Stimulated activated effector memory CD8-positive, alpha-beta T cell treated with anti-CD3 and anti-CD28 coated beads, Interleukin-12 subunit alpha, Interleukin-12 subunit beta, amount 100 ng/mL, for 72 hours (primary cell): ENCODE measurements at places on chromosomes 5 and 9.

DNA sequence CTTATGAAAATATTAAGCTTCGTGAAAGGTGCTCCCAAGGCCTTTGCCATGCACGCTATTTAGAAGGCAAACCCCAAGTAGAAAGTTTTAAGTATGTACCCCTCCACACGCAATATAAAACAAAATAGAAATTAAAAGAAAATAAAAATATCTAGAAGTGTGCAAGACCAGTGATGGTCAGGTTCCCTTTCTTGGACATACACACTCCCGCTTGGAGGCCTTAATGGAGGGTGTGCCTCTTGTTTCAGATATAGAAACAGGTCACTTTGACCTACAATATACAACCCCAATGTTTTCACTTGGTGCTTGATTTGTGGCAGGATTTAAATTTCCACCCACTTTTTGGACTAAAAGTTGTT lies 127.4 kb upstream of the STC2 start:
- DNase-seq: no peak

DNA sequence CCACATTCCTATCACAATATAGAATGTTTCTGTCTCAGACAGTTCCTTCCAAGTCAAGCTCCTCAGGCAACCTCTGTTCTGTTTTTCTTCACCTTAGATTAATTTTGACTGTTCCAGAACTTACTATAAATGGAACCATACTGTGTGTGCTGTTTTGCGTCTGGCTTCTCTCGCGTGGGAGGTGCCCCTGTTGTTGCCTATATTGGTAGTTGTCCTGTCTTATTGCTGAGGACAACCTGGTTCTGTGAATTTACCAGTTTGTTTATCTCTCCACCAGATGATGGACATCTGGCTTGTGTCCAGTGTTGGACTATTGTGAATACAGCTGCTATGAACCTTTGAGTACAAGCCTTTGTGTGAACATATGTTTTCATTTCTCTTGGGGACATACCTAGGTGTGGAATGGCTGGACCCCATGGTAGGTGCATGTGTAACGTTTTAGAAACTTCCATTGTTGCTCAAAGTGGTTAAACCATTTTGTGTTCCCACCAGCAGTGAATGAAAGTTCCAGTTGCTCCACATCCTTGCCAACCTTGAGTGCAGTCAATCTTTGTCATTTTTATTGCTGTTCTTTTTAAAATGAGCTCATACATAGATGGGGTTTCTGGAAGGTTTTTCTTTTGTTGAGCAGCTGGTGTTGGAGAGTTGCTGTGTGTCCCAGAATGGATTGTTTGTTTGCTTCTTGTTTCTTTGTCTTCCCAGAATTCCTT lies 18.1 kb downstream of the HMCN2 start:
- DNase-seq: no peak

DNA sequence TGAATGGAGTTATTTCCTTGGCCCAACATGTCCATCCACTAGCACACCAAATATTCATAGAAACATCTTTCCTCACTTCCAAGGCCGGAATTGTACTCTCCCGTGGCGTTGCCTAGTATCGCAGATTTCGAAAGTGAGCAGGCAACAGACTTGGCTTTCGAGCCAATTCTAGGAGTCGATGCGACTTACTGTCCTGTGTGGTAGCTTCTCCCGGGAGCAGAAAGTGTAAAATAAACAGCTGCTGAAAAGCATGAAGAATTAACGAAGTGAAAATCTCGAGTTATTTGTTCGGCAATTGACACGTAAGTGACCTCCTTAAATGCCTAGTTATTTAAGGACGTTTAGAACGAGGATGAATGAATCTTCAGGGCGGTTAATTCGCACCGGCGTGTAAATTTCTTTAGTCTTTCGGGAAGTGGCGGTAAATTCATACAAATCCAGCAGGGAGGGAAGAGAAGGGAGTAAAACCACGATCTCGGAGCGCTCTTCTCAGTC lies 449 bp upstream of the PCSK5 start:
- DNase-seq: no peak

- no peak for DNase-seq
Measured at GRCh38 chr5:36613771-36614656, 7.6 kb downstream of the SLC1A3 start.

DNA sequence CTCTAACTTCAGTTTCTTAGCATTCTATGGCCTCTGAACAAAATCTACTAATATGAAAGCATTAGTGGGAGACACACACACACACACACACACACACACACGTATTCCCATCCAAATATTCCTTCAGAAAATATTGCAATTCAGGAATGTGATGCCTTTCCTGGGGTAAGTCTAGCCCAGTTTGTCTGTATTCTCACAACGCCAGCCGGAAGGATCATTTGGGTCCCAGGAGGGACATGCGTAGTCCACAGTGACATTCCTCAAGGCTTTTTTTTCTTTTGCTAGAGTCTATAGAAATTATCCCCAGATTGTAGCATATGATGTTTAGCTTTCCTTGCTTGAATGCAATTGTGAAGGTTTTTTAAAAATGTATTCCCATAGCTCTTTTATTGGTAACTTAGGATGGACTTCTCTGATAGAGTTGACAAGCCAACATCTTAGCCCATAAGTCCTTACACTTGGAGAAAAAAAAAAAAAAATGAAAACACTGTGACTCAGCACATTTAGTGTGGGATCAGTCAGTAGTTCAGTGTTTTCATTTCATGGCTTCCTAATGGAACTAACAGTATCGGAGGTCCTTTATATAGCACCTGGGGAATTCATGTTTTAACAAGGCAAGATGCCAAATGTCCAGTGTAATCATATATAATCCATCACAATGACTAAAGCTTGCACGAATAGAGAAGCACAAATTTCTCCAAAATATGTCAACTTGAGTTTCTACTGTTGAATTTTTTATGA lies 316.5 kb downstream of the DIRAS2 start:
- DNase-seq: no peak

GRCh38 chr5:165328846-165329245 lies 1823.4 kb downstream of the MAT2B start:
- no peak for DNase-seq

- DNase-seq: no peak
Measured at GRCh38 chr9:98750364-98751060, 41.8 kb upstream of the GABBR2 start.

GRCh38 chr9:127917603-127918002 lies 762 bp upstream of the ST6GALNAC4 start:
- no peak for DNase-seq

GRCh38 chr5:113002423-113002822 lies 25.8 kb downstream of the DCP2 start:
- no peak for DNase-seq

GRCh38 chr5:133247151-133247709 lies 195.4 kb downstream of the HSPA4 start:
- no peak for DNase-seq

DNA sequence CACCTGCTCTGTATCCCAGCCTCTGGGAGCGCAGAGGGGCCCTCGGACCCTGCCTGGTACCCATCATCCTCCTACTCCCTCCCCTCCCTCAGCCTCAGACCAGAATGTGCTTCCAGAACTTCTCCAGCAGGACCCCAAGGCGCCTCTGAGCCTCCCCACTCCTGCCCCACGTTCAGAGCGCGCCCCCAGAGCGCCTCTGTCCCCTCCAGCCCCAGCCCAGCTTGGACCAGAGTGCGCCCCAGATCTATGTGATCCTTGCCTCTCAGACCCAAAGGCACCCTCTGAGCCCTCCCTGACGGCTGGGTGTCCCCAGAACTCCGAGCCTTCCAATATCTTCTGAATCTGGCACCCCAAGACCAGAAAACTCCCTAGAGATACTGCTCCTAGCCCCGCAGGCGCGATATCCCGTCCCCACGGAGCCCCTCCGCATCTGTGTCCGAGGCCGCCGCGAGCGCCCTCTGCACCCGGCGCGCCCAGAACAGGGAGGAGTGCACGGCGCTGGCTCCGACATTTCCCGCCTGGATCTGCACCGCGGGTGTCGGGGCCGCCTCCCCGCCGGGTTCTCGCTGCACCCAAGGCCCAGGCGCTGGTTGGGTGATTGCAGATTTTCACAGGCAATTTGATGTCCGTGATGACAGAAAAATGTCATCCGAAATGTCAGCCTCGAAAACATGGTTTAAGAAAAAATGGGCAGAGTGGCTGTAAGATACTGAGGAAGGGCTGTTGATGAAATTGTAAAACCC lies 522 bp downstream of the BHMT start:
- DNase-seq: no peak

DNA sequence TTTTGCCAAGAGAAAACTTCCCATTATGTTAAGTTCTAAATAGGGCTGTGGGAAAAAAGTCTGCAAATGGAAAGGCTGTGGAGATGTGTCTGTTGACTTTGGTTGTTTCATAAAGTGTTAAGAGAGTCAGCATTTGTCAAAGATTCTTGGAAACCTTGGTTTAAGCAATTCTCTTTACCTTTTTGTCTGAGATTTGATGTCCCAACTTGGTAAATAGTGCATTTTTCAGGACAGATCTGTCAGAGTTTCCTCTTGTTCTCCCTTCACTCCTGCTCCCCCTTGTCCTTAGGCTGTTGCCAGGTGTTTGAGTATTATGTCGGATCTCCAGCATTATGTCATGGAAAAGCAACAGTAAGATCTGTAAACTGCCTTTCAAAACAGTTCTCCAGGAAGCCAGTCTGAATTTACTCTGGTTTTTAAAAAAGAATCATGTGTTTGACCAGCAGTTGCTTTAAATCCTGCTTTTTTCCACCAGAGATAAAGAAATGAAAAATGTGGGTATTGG lies 79.1 kb upstream of the ADAMTSL1 start:
- DNase-seq: no peak

DNA sequence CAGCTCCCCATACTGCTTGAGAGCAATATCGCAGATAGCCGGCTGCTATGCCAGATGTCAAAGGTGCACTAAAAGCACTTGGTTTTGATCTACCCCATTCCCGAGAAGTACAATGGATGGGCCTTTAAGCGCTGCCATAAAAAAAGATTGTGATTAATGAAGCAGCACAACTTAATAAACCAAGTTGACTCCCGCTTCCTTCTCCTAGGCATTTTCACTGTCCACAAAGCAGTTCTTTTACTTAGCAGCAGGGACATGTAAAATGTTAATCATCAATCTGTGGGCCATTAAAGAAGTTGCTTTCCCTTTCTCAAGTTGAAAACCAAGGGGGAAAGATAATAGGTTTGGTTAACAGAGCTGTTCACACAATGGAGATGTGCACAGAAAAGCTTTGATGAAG lies 176.4 kb downstream of the TRPM6 start:
- DNase-seq: no peak

- no peak for DNase-seq
Measured at GRCh38 chr5:21154526-21154925, 1166.5 kb upstream of the CDH18 start.

DNA sequence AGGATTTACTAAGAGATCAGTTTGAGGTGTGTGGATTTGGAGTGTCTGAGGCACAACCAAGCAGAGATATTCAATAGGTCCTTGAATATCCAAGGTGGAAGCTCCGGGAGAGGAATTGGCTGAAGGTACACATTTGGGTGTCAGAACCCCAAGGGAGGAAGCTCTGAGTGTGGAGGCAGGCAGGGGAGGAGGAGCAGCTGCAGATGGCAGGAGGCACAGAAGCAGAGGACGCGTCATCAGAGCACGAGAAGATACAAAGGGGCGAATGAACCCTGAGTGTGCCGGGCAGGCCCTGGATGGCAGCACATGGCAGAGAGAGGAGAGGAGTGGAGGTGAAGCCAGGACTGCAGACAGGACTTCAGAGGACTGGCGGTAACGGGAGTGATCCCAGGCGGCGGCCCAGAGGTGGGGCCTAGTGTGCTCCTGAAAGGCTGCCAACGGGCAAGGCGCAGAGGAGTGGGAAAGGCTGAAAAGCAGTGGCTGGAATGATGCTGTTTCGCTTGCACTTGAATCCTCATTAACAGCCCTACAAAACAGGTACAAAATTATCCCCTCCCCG lies 179.8 kb downstream of the FANCC start:
- no peak for DNase-seq

- DNase-seq: no peak
Measured at GRCh38 chr5:14672484-14673394, 8.2 kb downstream of the OTULIN start.

GRCh38 chr9:123033864-123034601 lies 566 bp downstream of the GPR21 start:
- DNase-seq: no peak

- no peak for DNase-seq
Measured at GRCh38 chr5:148509893-148510292, 126.1 kb downstream of the FBXO38 start.

DNA sequence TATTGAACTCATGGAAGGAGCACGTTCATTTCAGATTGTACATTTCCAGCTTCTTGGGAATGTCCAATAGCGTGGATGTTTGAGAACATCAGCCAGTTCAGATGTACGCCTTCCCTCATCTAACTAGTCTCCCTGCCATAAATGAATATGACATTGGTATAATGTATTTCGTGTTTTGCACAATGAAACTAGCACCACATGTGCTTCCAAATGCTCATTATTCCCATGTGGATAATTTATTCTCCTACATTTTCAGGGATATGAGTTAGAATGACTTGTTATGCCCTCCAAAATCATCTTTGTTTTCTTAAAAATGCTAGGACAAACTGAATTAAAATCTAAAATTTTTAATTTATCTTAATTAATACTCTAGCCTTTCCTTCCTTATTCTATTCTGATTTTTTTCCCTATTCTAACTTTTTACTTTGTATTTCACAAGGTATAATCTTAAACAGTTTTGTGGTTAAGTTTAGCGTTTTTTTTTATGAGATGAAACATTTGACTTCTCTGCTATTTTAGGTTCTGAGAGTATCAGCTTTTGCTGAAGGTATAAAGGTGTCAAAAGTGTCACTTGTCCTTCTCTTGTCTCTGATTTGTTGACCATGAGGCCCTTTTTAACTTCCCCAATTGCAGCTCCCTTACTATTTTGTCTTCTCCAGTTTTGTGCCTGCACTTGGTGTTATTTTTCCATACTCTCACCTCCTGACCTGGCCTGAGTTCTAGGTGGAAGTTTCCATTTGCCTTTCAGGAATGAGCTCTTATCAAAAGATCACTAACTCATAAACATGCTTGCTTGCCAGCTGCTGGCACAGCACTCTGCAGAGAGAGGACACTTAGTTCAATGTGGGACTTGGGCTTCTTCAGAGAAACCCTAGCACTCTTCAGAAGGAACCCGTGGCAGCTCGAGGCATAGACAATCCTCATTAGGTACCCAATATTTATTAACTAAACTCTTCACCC lies 106.8 kb downstream of the FRMD3 start:
- no peak for DNase-seq

DNA sequence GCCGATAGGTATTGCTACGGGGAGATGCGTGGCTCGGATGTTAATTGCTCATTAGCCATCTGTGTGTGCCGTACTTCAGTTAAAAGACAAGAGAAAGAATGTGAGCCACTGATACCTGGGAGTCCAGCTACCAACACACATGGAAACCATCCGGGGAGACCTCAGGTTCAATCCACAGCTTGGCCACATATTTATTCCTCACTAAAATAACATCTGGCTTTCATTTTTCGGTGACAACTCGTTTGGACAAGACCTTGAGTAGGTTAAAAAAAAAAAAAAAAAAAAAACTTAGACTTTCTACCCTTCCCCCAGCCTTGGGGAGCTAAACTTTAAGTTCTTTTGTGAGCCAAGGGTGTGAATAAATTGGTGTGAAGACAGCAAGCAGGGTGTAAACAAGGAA lies 84.1 kb downstream of the SLIT3 start:
- no peak for DNase-seq

DNA sequence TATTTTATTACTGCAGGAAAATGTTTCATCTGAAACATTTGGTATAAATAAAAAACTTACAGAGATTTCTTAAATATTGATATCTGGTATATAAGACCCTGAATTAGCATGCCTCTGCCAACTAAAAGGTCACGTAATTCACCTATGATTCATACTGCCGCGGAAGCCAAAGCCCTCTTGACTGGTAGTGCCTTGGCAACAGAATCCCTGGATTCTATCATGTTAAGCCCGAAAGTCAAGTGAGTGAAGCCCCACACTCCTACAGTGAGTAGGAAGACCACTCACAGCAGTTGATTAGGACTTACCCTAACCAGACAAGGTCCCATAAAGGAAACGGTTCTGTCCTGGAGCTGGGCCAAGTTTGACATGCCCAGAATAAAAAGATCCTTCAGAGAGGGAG lies 175.6 kb upstream of the NREP start:
- DNase-seq: no peak
